MCF 10A (cell line): ENCODE measurements at places on chromosomes 2 and 18. TPM values are rescaled to one million over a fixed set of nuclear protein-coding genes. Genes with fewer than 3 reads are reported as not detected.

DNA sequence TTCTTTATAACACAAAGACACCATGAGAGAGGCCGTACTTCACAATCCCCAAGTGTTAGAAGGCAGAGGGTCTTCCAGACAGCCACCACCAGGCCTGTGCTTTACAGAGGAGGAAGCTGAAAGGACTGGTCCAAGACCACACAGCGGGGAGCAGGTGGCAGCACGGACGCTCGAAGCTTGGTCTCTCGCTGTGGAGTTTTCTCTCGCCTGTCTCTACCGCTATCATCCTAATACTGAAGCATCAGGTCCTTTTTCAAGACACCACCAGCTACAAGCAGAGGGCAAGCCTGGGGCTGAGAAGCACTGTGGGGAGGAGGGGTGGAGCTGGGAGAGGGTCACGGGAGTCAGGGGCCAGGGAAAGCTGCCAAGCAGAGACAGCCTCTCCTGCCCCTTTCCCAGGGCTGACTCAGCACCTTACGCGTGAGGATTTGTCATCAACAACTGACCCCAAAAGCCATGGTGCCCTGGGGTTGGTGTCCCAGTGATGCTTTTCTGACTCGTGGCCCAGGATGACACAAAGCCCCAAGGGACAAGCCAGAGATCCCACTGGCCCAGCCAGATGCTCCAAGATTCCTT is 31.9 kb upstream of the FOSL2 start:
- peak; percentile 55 for DNase-seq

- no peak for DNase-seq
These were observed 343.9 kb upstream of the ACVR2A start for GRCh38 chr2:147500819-147501395.

The RBM43 gene
- 3.0 and 3.5 TPM in 2 replicates for total RNA-seq

The LGALSL gene
- 11.4 and 13.5 TPM in 2 replicates for total RNA-seq

- DNase-seq = no peak
These were observed 141.3 kb upstream of the IL1R2 start for GRCh38 chr2:101850450-101850849.
